ENCODE measurements at places on chromosomes 5 and 9.

- no peaks in the 10 kb centered on the region for H3K4me1 ChIP-seq
- H3K27me3 ChIP-seq: no peaks in the 10 kb centered on the region
- H3K27ac ChIP-seq: no peak overlapping the region
- H3K36me3 ChIP-seq: no peaks in the 10 kb centered on the region
- no peak overlapping the region for H3K4me3 ChIP-seq
These were observed 1049.4 kb upstream of the NUDT12 start for GRCh38 chr5:104612005-104612404.

- H3K27ac ChIP-seq: no peak overlapping the region
- no peak for DNase-seq
- no peaks in the 10 kb centered on the region for H3K27me3 ChIP-seq
- no peaks in the 10 kb centered on the region for H3K4me1 ChIP-seq
These were observed 87.3 kb downstream of the NTNG2 start for GRCh38 chr9:132249123-132249522.

GRCh38 chr5:150615141-150615699, 25.2 kb upstream of the SYNPO start:
- DNase-seq: no peak
- H3K4me3 ChIP-seq: no peak overlapping the region
- H3K4me1 ChIP-seq: peaks cover 79% of the 10 kb centered on the region
- H3K27ac ChIP-seq: peak overlapping the region; percentile 62

DNA sequence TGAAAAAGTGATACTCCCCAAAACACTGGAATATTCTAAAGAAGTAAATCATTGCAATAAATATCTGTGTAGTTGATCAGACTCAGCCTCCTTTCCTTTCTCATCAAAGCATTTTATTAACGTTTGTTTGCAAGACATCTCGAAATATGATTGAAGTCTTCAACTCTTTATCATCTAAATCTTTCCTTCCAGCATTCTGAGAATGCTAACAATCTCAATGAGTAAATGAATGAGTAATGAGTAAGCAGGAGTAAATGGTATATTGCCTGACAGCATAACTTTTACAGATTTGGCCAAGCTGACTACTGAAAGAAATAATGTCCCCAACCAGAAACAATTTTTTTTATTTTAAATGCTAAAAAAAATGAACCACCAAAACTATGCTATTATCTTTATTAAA, 157.1 kb downstream of the SLCO4C1 start:
- no peaks in the 10 kb centered on the region for H3K36me3 ChIP-seq
- no peak overlapping the region for H3K4me3 ChIP-seq
- no peak for DNase-seq
- no peak overlapping the region for H3K27ac ChIP-seq
- no peaks in the 10 kb centered on the region for H3K27me3 ChIP-seq

GRCh38 chr5:174678107-174678506, 46.3 kb upstream of the MSX2 start:
- no peak overlapping the region for H3K27ac ChIP-seq
- no peaks in the 10 kb centered on the region for H3K27me3 ChIP-seq
- DNase-seq: no peak
- no peak overlapping the region for H3K4me3 ChIP-seq
- H3K36me3 ChIP-seq: no peaks in the 10 kb centered on the region

- no peak for DNase-seq
- H3K4me3 ChIP-seq: no peak overlapping the region
- no peaks in the 10 kb centered on the region for H3K4me1 ChIP-seq
- H3K27ac ChIP-seq: no peak overlapping the region
These were observed 182.3 kb downstream of the SPATA31D1 start for GRCh38 chr9:82170866-82171265.

GRCh38 chr5:31807789-31808540, 169.0 kb downstream of the PDZD2 start:
- H3K27me3 ChIP-seq: no peaks in the 10 kb centered on the region
- no peak overlapping the region for H3K27ac ChIP-seq
- no peaks in the 10 kb centered on the region for H3K36me3 ChIP-seq
- H3K4me1 ChIP-seq: no peaks in the 10 kb centered on the region
- H3K4me3 ChIP-seq: no peak overlapping the region

GRCh38 chr5:128228008-128228407, 144.4 kb downstream of the SLC12A2 start:
- H3K4me3 ChIP-seq: no peak overlapping the region
- H3K27ac ChIP-seq: no peak overlapping the region
- no peaks in the 10 kb centered on the region for H3K4me1 ChIP-seq
- H3K27me3 ChIP-seq: no peaks in the 10 kb centered on the region

DNA sequence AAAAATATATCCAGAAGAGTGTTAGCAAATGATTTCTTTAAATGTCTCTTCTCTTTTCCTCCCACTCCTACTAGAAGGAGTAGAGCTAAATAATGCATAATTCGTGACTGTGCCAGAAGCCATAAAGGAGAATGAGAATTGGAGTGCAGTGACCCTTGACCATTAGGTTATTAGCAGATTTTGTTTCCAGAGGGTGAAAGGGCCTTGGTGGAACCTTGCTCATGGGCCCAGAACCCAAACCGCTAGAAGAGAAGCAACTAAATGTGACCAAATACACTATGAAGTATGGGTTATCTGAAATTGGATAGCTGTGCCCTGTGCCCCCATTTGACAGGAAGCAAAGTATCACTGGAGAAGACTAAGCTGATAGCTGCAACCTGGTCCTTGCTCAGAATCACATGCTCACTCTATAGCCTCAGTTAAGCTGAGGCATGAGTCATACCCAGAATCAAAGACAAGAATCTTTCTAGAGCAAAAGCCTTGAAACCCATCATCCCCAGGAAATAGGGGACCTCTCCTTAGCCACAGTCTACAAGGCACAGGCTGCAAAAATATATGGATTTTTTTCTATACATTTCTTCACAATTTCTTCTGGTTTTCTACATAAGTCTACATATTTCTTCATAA, 36.3 kb downstream of the CAPSL start:
- H3K36me3 ChIP-seq: no peaks in the 10 kb centered on the region
- no peaks in the 10 kb centered on the region for H3K4me1 ChIP-seq
- H3K27ac ChIP-seq: no peak overlapping the region
- no peaks in the 10 kb centered on the region for H3K27me3 ChIP-seq
